SK-MEL-5 (cell line): ENCODE measurements at places on chromosomes 12 and 14. TPM values are rescaled to one million over a fixed set of nuclear protein-coding genes. Genes with fewer than 3 reads are reported as not detected.

- no peak for DNase-seq
These were observed 2.9 kb downstream of the FGFR1OP2 start for GRCh38 chr12:26941215-26941594.

The ASIC1 gene
- 4.7 and 5.2 TPM in 2 replicates for total RNA-seq

GRCh38 chr12:48777501-48778400 lies 11.1 kb downstream of the ADCY6 start:
- no peak for DNase-seq

DNA sequence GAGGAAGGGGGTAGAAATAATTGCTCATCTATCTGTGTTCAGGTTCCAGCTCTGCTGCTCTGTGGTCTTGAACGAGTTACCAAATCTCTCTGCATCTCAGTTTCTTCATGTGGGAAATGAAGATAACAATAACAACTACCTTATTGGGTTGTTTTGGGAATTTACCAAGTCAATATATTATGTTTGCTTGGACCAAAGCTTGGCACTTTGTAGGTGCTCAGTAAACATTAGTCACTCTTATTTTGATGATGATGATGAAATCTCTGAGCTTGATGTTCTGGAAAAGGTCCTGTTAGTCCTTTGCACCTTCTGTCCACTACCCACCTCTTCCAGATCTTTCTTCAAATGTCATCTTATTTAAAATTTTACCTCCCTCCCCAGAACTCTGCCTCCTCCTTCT lies 15.9 kb downstream of the RPH3A start:
- DNase-seq, result no peak

The GLIPR1L1 gene
- not detected in 2 replicates for total RNA-seq

- no peak for DNase-seq
These were observed 996 bp downstream of the SLC41A2 start for GRCh38 chr12:104956870-104957718.

GRCh38 chr12:25764892-25765291 lies 193.6 kb upstream of the RASSF8 start:
- no peak for DNase-seq

The KCNH3 gene
- total RNA-seq, result 0.66 and 0.90 TPM in 2 replicates

DNA sequence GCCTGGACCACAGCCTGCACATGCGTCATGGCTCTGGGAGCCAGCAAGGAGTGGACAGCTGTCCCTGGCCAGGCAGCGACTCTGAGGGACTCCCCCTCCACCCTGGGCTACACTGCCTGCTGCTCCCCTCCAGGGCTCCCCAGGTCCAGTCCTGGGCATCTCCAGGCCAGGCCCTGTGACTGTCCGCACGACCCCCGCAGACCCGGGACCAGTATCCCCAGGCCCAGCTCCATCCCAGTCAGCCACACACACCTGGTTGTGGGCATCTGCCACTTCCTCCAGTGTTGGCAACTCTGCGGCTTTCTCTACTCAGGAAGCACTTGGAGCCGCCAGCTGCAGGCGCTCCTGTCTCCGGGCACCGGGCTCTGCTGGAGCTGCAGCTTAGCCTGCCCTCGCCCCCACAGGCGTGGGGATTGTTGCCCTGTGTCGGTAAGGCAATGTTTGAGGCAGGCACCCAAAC lies 2.4 kb downstream of the ULK1 start:
- DNase-seq, result no peak

- no peak for DNase-seq
These were observed 16.8 kb downstream of the CLMN start for GRCh38 chr14:95302667-95303506.

The MYH6 gene
- not detected in 2 replicates for total RNA-seq

- DNase-seq, result no peak
These were observed 92.1 kb upstream of the CEP83 start for GRCh38 chr12:94551810-94552209.

GRCh38 chr14:38297681-38298080 lies 41.8 kb upstream of the CLEC14A start:
- no peak for DNase-seq

The TAS2R8 gene
- total RNA-seq, result not detected in 2 replicates

The ALG10B gene
- total RNA-seq, result 3.8 and 5.1 TPM in 2 replicates

DNA sequence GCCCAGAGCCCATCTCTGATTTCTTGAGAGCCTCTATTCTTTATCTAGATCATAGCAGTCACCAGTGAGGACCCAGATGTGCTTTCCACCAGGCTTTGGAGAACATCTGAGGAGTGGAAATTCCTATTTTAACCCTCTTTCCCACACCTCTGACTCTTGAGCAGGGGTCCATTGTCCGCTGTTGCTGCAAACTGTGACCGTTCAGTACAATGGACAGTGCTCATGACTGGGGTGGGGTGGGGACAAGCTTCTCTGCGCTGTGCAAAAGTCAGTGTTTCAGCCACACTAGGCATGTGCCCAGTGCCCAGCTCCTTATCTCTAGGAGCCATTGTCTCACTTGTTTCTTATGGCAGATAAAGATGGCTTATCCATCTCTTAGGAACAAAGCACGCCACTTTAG lies 16.9 kb upstream of the KRT7 start:
- no peak for DNase-seq

GRCh38 chr12:32486158-32486557 lies 86.8 kb downstream of the FGD4 start:
- no peak for DNase-seq

The MYF6 gene
- total RNA-seq, result not detected in 2 replicates

DNA sequence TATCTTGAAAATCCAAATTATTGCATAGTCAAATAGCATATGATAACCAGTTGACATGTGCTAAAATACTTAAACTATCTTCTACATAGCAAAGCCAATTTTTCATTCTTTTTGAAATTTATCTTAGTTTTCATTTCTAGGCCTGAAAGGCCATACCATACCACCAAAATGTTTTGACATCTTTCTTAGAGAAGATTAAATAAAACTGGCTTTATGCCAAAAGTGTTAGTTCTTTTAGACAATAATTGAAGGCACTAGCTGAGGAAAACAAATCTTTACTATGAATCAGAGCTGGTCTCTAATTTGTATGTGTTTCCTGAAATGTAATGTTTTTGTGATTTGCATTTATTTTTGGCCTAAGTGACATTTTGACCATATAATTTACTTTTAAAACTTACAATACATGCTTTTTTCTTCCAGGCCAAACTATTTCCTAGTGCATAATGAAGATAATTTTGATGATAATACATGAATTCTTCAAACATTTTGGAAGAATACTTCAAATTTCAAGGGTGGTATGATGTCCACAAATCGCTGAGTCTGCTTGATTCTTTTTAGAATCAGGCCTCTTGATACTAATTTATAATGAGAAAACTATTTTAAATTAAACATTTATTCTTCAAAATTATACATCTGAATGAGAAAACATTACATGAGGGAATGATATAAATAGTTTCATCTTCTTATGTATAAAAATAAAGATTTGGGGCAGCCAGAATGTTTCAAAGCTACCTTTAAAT lies 6.5 kb upstream of the KCNMB4 start:
- no peak for DNase-seq

The TMPRSS12 gene
- not detected in 2 replicates for total RNA-seq

The RNASE11 gene
- 0.66 TPM in 1 of 2 replicates, not detected in the other for total RNA-seq

- no peak for DNase-seq
These were observed 93.1 kb upstream of the HIF1A start for GRCh38 chr14:61602003-61602732.

DNA sequence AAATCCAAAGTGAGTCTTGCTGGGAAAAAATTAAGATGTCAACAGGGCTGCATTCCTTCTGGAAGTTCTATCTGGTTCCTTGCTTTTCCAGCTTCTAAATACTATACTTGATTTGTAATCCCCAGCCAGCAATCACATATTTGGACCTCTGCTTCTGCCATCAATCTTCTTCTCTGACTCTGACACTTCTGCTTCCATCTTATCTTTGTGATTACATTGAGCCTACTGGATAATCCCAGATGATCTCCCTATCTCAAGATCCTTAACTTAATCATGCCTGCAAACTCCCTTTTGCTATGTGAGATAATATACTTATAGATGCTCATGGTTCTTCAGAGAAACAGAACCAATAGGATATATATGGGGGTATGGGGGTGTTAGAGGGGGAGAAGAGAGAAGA lies 49.9 kb upstream of the ZDHHC17 start:
- no peak for DNase-seq

The IL22 gene
- not detected in 2 replicates for total RNA-seq

The LAG3 gene
- 0.13 TPM in 1 of 2 replicates, not detected in the other for total RNA-seq

GRCh38 chr12:121678305-121678704 lies 8.9 kb upstream of the MORN3 start:
- DNase-seq, result no peak

DNA sequence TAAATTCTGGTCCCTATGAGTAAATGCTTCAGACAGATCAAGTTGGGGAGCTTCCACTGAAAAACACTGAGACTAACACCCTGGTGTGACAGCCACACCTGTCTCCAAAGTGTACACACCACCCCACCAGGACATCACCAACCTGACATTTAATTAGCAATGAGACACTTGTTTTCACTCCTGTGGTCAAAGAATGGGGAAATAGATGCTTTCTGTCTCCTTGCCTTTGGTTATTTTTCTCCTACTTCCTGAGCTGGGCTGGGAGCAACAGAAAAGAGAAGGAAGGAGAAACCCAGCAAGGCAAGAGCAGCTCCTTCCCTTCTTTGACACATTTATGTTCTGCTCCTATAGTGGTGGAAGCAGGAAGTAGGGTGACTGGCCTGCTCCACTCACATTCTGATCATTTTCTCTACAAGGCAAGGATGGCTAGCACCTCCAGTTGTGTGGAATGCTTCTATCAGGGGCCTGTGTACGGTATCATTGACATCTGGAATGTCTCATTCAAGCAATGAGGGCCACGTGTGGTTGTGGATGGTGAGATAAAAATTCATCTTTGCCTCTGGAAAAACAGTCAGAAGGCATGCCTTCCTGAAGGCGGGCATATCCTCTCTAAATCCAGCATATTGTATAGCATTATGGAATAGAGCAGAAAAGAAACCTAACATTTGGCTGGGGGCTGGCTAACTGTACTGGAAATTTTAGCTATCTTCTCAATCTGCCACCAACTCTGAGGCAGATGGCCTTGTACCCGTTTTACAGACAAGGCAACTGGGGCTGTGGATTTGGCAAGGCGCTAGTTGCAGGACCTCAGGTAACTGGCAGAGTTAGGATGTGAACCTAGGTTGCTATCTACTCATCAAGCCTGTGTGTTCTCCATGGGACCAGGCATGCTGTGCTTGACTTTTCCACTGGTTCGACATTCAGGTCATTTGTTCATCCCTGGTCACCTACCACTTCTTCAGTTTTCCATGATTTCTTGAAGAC lies 24.8 kb upstream of the LGALS3 start:
- DNase-seq, result no peak

The R3HDM2 gene
- 15.2 and 19.0 TPM in 2 replicates for total RNA-seq

The ACRBP gene
- 0.21 and 0.37 TPM in 2 replicates for total RNA-seq

DNA sequence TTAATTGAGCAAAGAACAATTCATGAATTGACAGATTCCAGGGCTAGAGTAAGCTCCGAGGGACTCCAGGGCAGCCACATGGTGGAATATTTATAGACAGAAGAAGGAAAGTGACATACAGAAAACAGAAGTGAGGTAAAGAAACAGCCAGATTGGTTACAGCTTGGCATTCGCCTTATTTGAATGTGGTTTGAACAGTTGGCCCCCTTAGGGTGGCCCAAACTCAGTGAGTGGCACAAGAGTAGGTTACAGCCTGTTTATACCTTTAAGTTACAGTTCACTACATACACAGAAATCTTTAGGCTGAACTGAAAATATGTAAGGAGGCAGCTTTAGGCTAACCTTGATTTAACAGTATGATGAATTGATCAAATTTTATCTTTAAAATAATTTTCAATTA lies 174.5 kb upstream of the CNOT2 start:
- no peak for DNase-seq

DNA sequence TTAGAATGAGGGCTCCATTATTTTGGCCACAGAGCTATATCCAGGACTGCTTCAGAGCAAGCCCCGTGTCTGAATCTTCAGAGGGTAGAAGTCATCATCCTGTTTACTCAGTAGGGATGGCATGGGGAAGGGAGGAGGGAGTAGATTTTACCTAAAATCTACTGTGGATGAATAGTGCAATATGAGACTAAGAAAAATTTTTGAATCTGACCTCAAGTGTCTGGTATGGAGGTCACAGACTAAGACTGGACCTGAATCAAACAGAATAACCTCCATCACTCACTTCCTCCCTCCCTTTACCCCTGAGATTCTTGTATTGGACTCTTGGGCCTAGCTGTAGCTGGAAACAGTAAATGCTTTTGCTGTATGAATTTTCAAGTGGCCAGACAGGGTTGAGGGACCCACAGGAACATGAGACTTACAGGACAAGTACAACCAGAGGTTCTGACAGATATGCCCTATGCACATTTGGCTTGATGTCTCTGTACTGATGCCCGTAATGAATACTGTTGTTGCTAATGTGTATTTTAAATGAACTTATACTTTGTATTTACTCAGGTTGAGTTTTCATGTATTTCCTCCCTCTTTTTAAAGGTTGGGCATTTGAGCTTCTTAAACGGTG lies 78.5 kb downstream of the CCDC91 start:
- DNase-seq, result no peak

The KRT78 gene
- total RNA-seq, result 0.34 TPM in 1 of 2 replicates, not detected in the other

The FLRT2 gene
- total RNA-seq, result 2.1 and 2.2 TPM in 2 replicates

GRCh38 chr12:95208678-95209077 lies 8.6 kb downstream of the FGD6 start:
- no peak for DNase-seq

DNA sequence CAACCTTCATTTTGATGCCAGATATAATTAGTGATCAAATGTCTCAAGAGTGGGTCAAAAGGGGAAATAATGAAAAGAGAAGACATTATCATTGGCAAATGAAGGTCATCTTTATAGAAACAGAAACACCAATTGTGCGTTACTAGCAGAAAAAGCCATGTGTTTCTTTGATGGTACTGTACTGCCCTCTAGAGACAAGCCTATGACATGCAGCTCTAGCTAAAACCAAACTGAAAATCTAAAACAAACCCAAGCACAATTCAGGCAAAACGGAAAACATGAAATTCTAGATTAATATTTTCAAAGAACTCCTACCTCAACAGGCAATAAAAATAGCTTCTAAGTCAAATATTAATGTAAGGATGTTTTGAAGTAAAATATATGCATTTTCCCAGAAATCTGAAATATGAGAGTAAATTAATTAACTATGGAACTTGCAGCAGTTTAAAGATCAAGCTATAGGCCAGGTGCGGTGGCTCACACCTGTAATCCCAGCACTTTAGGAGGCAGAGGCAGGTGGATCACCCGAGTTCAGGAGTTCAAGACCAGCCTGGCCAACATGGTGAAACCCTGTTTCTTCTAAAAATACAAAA lies 115.4 kb downstream of the KLHL28 start:
- peak; percentile 70 for DNase-seq

- peak; percentile 17 for DNase-seq
These were observed 8.9 kb downstream of the VAMP1 start for GRCh38 chr12:6461401-6462233.
